ENCODE measurements at places on chromosomes 6 and 20.

DNA sequence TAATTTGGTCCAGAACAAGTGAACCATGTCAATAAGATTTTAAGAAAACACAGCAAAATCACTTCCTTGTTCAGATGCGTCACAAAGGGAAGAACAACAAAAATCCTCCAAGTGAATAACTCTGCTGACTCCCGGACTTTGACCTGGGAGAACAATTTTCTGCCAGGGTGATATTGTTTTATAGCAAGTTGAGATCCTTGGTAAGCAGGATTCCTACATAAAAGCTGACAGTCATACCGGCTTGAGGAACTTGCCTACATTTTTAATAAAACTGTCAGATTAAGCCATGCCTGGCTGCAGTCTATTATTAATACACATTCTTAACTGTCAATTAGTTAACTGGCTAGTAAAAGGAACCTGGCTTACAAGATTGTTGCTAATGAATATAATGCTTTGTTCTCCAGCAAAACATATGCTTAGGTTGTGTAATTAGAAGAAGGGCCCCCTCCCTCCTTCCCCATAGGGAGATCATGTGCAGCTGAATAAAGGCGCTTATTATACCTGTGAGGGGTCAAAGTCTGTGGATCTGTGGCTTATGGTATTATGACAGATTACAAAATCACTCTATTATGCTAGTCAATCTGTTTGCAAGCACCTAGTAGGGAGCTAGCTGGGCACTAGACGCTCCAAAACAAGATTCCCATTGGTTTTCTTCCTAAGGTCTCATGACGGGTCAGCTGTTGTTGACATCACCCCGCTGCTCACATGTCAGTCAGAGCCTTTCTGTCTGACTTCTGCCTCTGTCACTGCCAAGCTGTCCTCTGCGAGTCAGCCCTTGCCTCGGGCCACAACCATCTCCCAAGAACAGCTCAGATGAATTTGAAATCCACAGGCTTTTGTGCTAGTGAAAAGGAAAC, 44.6 kb upstream of the SEC63 start:
- no peak for DNase-seq

- DNase-seq = no peak
Measured at GRCh38 chr20:22460231-22460630, 124.1 kb downstream of the FOXA2 start.

- no peak for DNase-seq
Measured at GRCh38 chr20:36061754-36062153, 92.8 kb upstream of the EPB41L1 start.

- DNase-seq = no peak
Measured at GRCh38 chr6:84003131-84003530, 30.4 kb upstream of the MRAP2 start.

GRCh38 chr6:26223228-26223627, 136.0 kb downstream of the HFE start:
- DNase-seq = no peak

GRCh38 chr20:20331817-20332216, 36.1 kb upstream of the INSM1 start:
- DNase-seq = no peak

DNA sequence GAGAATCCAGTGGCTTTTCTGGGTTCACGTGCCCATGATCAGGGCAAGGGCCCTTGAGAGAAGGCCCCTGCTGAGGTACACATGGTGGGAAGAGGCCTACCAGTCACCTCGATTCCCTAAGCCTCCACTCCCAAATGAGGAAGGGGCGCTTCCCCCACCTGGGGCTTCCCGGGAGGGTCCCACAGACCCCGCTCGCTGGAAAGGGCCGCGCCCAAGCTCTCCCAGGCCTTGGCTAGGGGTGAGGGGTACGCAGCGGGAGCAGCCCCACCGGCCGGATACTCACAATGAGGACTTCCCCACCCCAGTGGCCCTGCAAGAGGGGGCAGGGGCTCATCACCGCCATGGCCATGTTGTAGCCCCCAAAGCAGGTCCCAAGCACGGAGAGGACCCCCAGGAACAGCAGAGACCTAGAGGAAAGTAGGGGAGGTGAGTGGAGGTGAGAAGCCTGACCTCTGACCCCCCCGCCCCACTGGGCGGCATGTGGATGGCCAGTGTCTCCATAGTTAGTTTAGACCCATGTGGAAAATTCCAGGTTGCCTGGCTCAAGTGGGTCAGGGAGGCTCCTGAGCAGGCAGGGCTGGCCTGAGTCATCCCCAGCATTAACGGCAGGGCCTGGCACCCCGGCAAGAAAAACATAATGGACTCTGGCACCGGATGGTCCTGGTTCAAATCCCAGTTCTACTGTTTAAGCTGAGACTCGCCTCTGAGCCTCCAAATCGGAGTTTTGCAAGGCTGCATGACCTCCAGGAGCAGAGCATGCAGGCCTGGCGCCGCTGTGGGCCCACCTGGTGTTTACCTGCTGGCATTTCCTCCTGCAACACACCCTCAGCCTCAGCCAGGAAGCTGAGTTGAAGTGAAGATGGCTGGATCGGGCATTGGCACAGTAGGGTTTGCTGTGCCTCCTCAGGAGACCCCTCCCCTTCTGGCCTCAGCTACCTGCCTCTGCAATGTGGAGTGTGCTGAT, 6.6 kb downstream of the SLC52A3 start:
- no peak for DNase-seq

DNA sequence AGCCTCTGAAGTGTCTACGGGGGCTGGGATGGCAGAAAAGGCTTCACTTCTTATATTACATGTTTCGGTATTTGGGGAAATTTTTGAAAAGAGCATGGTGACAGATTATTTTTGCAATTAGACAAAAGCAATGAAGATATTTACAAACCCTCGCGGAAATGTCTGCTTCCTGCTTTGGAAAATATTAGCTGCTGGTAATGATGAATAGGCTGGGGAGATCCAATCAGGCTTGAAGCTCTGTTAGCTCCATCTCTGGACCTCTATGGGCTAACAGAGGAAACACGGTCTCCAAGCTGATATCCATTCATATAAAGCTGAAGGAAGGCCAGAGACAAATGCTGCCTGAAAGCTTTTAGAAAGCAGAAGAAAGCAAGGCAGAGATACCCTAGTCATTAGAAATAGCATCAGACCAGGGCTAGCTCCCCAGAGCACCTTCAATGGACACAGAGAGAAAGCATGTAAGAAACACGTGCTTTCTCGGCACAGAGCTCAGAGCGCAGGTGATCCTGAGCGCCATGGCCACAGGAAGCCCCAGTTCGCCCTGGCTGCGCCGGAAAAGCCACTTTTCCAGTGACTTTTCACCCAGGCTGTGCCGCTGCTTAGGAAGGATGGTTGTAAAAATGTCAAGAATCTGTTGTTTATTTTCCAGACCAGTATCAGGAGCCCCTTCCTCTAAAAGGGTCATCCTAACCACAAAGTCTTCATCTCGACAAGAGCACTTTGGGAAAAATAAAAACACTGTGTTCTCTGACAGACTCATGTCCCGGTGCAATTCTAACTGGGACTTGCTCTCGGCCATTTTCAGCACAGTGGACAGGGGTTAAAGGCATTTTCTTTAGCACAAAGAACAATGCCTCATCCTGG, 68.5 kb upstream of the NFATC2 start:
- DNase-seq = no peak

GRCh38 chr6:141303907-141304306, 828.8 kb upstream of the GJE1 start:
- DNase-seq = no peak

- no peak for DNase-seq
Measured at GRCh38 chr6:57256541-57256940, 34.4 kb upstream of the RAB23 start.

DNA sequence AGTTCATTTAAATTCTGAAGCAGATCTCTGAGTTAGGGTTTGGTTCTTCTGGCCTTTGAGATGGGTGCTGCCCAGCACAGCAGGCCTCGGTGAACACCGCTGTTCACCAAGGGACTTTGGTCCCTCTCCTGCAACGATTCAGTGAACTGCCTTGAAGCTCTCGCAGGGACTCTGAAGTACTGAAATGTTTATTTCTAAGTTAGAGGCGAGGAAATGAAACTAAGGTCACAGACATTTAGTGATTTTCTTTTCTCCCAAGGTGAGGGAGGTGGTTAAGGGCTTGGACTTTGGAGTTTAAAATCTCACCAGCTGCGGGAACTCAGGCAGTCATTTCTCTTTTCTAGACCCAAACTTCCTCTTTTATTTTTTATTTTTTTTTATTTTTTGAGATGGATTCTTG, 26.2 kb downstream of the E2F3 start:
- no peak for DNase-seq

GRCh38 chr6:21599051-21599696, 5.6 kb downstream of the SOX4 start:
- no peak for DNase-seq
